ENCODE measurements at places on chromosomes 7 and 10. TPM values are rescaled to one million over a fixed set of nuclear protein-coding genes. Genes with fewer than 3 reads are reported as not detected.
A peak's percentile ranks its signal among the peaks of the same experiment; 100 is the strongest.

Gene ADCYAP1R1
- 0.31 TPM for total RNA-seq

Gene CFTR
- total RNA-seq: 133 TPM

Gene PRR15
- total RNA-seq: 177 TPM

Gene ARMC3
- total RNA-seq: not detected

Gene UTF1
- total RNA-seq: not detected

Gene GPER1
- total RNA-seq: 7.2 TPM

Gene SEMA3D
- 2.6 TPM for total RNA-seq

Gene AGAP3
- total RNA-seq: 64.0 TPM

Gene CFAP69
- total RNA-seq: 3.5 TPM

DNA sequence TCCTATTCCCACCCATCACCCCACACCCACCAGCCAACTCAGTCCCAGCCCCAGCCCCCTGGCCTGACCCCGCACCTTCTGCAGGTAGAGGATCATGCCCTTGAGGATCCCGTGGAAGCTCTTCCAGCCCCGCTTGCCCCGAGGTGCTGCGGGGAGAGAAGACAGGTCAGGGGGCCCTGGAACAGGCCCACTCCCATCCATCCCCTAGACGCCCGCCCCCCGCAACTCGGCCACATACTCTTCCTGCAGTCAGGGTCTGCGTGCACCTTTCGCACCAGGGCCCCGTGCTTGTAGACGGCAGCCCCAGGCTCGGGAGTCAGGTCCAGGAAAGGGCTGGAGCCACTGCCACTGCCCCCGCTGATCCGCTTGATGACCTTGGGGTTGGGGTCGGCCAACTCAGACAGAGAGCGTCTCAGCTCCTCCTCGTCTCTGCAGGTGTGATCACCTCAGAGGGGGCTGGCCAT is 9.6 kb downstream of the NFKB2 start:
- no peak for DNase-seq

DNA sequence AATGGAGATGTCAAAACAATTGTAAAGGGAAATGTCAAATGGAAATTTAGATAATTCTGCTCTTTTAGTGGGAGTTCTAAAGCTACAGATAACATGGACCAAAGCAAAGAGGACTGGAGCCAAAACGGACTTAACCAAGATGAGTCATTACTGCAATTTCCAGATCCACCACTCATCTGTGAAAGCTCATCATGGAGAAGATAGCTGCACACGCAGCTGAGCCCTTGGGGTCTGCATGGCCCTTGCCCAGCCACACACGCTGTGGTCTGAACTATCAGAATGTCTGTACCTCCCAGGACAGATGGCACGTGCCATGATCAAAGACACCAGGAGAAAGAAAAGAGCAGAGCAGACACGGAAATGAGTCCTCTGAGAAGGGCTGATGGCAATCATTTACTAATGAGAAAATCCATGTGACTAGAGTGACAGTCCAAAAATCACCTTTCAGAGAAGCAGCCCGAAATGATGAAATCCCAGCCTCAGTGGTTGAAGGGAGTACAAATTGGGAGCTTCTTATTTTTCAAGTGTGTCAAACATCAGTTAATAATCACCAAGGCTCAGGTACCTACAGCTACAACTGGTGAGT is 177.9 kb upstream of the MGMT start:
- DNase-seq: no peak

DNA sequence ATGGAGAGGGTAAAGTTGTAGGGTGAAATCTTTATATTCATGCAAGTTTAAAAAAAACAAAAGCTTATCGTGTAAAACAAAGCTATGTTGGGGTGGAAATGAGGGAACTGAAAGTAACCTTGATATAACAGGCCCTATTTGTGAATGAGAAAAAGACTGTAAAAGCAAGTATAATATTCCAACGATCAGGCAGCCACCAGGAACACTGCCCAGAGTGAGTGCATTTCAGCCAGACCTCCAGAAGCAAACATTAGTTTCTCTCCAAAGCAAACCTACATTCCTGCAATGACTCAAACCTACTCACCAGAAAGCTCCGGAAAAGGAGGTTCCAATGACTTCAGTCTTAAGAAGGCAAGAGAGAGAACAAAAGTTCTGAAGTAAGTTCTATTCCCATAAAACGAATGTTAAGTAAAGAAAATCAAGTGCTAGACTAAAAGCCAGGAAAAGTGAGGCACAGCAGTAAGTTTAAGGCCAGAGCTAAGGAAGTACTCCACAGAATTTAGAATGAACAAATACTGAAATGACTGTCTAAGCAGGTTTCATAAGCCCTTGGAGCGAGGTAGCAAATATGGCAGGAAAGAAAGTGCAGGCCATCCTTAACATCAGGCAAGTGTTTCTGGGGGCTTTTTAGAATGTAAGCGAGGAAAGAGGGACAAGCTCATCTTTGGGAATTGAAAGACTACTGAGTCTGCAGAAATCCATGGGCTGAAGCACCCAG is 493.1 kb downstream of the XPNPEP1 start:
- no peak for DNase-seq

DNA sequence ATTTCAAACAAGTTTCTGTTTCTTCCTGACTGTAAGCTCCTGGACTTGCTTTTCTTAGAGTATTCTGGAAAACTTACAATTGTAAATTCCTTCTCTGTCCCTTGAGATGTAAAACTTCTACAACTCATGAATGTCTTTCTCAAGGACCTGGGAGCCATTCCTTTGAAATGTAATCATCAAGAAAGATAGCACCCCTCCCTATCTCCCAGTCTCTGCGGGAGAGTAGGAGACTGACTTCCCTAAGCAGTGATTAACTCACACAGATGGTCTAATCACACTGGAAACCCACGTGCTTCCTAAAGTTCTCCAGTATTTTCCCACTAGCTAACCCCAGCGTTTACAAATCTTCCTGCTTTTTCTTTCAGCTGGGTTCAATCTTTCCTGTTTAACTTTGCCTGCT is 549.4 kb downstream of the SORCS1 start:
- DNase-seq: no peak

GRCh38 chr10:72886621-72887020 is 6.9 kb upstream of the OIT3 start:
- DNase-seq: no peak

DNA sequence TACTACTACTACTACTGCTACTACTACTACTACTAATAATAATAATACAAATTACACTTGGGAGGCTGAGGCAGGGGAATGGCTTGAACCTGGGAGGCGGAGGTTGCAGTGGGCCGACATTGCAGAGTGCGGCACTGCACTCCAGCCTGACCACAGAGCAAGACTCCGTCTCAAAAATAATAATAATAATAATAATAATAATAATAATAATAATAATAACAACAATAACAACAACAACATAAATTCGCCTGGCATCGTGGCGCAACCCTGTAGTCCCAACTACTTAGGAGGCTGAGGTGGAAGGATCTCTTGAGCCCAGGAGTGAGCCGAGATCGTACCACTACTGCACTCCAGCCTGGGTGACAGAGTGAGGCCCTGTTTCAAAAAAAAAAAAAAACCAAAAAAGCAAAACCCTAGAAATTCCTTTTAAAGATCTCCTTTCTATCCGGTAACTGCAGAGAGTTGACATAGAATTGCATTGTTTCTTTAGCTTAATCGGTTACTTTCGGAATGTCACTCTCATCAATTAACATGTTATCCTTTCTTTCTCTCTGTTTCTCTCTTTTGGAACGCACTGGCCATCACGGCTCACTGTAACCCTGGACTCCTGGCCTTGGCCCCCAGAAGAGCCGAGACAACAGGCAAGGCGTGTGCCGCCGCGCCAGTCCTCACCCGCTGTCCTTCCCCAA is 972 bp downstream of the PHYH start:
- no peak for DNase-seq

- DNase-seq: peak; percentile 14
Measured at GRCh38 chr10:128068398-128069285, 57.6 kb downstream of the MKI67 start.

GRCh38 chr7:122616951-122617350 is 82.0 kb downstream of the RNF133 start:
- DNase-seq: no peak

DNA sequence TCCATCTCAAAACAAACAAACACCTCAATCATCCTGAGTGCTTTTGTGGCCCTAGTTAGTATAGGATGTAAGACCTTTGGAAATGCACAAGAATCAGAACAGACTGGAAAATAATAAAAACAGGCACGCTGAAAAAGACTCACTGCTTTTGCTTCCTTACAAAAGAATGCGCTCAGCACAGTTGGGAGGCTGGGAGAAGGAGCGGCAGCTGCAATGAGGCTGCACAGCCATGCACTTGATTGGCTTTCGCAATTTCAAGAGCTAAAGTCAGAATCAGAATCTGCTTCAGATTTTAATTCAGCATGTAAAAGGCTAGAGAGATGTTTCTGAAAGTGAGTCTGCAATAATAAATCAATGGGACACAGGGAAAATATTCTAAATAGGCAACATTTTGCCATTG is 97.2 kb downstream of the FRMD4A start:
- no peak for DNase-seq

DNA sequence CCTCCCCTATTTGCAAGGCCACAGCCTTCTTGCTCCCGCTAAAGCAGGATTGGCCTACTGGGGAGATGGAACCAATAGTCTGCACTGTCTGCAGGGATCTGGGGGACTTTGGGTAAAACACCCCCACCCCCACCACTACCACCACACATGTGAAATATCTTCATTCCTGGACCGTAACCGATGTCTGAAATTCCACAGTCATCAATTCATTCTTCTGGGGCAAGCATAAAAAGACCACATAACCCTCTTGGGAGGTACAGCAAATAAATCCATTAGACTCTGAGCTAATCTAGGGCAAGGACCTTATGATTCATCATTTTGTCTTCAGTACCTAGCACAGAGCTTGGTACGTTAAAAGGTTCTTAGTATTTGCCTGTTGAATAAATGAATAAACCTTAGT is 307.8 kb downstream of the GPAM start:
- DNase-seq: no peak

DNA sequence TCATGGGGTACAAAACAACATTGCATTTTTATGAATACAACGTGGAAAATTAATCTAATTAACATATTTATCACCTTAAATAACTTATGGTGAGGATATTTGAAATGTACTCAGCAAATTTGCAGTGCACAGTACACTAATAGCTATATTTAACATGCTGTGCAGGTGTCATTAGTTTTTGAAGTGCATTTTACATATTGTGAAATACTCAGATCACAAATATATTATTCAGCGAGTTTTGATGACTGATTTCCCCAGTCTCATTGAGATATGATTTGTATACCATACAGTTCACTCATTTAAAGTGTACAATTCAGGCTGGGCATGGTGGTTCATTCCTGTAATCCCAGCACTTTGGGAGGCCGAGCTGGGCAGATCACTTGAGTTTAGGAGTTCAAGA is 59.5 kb downstream of the TET1 start:
- DNase-seq: no peak

DNA sequence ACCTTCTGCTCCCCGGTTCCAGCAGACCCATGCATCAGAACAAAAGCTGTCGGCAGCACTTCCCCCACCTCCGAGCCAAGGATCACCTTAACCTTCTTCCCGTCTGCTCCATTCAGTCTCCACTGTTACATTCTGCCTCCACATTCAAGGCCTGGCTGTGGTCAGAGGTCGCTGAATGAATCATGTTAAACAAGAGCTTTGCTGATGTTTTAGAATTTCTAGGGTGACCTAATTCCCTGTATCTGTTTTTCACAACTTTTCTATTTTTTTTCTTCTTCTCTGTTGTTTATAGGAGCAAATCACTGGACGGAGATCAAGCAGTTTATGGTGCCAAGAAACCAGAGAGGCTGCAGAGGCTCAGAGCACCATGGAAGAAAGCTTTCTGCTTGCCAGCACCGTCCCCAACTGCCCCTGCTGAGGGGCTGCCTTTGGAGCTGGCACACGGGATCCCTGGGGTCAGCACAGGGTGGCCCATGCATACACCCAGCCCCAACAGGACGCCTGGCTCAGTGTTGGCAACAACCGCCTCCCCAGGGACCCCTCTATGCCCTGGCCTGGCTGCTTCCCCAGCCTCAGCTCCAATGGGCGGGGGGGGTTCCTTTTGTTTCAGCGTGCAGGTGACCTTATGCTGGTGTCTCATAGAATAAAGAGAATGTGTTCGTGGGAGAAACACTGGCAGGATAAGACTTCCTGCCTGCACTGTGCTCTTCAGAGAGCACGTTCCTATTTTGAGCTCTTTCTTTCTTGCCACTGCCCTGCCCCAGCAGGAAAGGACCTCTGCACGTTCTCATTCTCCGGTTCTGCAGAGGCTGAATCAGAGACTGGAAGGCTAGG is 182.7 kb upstream of the LYZL2 start:
- DNase-seq: no peak

- peak; percentile 43 for DNase-seq
Measured at GRCh38 chr10:114548662-114549061, 109.4 kb downstream of the ABLIM1 start.

- no peak for DNase-seq
Measured at GRCh38 chr10:36676321-36676720, 449.1 kb upstream of the ANKRD30A start.

- no peak for DNase-seq
Measured at GRCh38 chr10:108721874-108722273, 1201.4 kb downstream of the XPNPEP1 start.

DNA sequence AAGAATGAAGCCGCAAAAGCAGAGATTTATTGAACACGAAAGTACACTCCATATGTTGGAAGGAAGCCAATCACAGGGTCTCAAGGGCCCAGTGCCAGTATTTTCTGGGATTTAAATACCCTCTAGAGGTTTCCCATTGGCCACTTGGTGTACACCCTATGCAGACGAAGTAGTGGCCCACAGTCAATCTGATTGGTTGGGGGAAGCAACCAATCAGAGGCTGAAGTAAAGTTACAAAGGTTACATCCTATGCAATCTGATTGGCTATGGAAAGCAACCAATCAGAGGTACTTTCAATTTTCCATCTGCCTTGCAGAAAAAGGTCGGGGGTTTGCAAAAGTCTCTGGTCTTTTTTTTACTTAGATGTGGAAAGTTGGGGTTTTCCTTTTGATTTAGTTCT is 481.3 kb upstream of the NRP1 start:
- no peak for DNase-seq

DNA sequence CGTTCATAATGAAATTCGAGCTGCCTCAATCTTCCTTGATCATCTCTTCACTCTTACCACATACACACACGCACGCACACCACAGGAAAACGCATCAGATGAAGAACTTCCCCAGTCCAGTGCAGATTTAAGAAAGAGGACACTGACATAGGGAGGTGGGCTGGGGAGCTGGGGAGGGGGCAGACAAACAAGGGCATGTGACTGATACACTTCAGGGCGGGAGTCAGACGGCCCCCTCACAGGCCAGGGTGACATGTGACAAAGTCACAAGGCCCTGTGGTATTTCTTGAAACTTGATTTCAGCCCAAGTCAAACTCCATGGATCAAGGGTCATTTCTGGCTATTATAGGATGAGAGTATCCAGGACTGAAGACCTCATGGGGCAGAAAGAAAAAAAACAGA is 82.6 kb downstream of the KCNMA1 start:
- peak; percentile 48 for DNase-seq

- peak; percentile 59 for DNase-seq
Measured at GRCh38 chr7:140062118-140062527, 628 bp downstream of the PARP12 start.

- DNase-seq: no peak
Measured at GRCh38 chr7:116148626-116149025, 61.7 kb upstream of the TES start.

Measured in left colon (tissue), 2 donors.